Stimulated activated CD4-positive, alpha-beta T cell treated with anti-CD3 and anti-CD28 coated beads, Interleukin-15, amount 100 ng/mL, for 48 hours (primary cell): ENCODE measurements at places on chromosomes 3 and 15.

DNA sequence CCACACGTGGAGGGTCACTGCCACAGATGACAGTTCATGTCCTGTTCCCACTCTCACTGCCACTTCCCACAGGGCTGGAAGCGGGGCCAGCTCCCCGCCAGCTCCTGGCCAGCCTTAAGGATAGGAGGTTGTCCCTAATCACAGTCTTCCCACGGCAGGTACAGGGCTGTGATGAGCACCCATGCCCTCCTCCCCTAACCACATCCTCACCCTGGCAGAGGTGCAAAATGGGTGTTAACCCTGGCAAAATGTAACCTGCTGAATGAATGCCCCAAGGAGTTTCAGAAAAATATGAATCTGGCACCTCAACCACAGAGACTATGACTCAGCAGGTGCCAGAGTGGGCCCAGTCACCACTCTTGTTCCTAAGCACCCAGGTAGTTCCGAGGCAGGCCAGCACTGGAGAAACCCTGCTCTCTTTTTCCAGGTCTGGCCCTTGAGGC is 185.1 kb upstream of the TPM1 start:
- no peak for DNase-seq

DNA sequence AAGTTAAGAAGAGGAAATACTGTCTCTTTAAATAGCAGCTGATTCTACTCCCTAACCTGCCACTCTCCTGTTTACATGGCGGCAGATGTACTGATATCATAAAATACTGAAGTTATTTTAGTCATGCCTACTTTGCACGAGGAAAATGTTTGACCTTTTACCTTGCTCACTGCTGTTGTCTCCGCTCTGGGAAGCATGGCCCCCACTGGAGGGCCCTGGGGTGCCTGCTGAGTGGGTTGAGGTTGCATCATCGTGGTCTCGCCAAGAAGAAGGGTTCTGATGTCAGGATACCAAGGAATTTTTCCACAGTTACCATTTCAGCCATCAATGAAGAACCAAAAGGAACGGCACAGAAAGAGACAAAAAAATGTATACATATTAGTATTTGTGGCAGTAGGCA is 16.7 kb downstream of the MEIS2 start:
- DNase-seq: no peak

GRCh38 chr3:12998648-12999047 is 74.6 kb downstream of the IQSEC1 start:
- DNase-seq: no peak

DNA sequence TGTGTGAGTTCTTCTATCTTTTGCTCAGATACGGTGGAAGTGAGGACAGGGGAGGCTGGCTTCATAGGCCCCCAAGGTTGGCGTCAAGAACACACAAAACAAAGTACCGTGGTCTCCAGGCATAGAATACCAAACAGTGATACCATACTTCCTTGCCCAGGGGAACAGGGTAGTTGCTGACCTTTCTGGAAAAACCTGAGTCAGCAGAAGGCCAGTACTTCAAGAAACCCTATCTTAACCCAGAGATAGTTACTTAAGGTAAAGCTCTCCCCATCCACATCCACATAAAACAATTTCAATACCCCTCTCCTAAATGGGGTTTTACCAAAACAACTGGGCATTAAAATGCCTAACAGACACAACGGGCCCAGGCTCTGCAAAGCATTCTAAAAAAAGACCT is 29.6 kb upstream of the RPS17 start:
- DNase-seq: no peak

DNA sequence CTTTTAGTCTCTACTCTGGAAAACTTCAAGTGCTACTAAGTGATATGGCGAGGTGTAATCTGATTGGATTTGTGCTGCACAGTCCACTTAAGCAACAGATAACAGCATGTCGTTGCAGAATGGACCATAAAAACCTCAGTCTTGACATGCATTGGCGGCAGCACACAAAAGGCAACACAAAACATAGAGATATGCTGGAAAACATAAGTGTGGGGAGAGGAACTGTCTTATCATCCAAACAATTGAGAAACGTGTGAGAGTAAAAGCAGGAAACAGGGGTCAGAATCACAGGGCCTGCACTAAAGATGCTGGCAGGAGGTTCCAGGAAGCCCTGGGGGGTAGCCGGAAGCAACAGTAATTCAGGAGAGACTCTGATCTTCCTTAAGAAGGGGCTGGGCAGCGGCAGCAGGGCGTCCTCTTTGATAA is 82.1 kb downstream of the CGNL1 start:
- no peak for DNase-seq

- DNase-seq: no peak
These were observed 52.5 kb upstream of the CORO2B start for GRCh38 chr15:68526269-68526668.
